ENCODE measurements at places on chromosomes 7 and 10. TPM values are rescaled to one million over a fixed set of nuclear protein-coding genes. Genes with fewer than 3 reads are reported as not detected.

SYT15B gene
- total RNA-seq: 0.21 TPM

STEAP1B gene
- 49.9 TPM for total RNA-seq

MNX1 gene
- total RNA-seq: 0.13 TPM

TWIST1 gene
- total RNA-seq: 41.6 TPM

TAS2R41 gene
- total RNA-seq: not detected

GOT1 gene
- total RNA-seq: 65.7 TPM

PTPRN2 gene
- 0.11 TPM for total RNA-seq

TBRG4 gene
- total RNA-seq: 127 TPM

NEUROD6 gene
- not detected for total RNA-seq

STEAP1 gene
- total RNA-seq: 188 TPM

PRKCQ gene
- not detected for total RNA-seq

GRM3 gene
- total RNA-seq: not detected

STAG3 gene
- 2.4 TPM for total RNA-seq

GSTO2 gene
- 0.26 TPM for total RNA-seq

CPA2 gene
- total RNA-seq: 0.26 TPM

SMKR1 gene
- 1.7 TPM for total RNA-seq

GPR85 gene
- total RNA-seq: not detected

PRSS2 gene
- not detected for total RNA-seq

TRPV6 gene
- total RNA-seq: not detected

IFRD1 gene
- total RNA-seq: 76.9 TPM

MUC3A gene
- total RNA-seq: 2.0 TPM

PSD gene
- total RNA-seq: 7.3 TPM

IFIT3 gene
- 6.7 TPM for total RNA-seq

PRF1 gene
- total RNA-seq: not detected

SP8 gene
- not detected for total RNA-seq

EBLN1 gene
- total RNA-seq: not detected

PRRT4 gene
- 42.4 TPM for total RNA-seq
